ENCODE measurements at places on chromosomes 4 and X. TPM values are rescaled to one million over a fixed set of nuclear protein-coding genes. Genes with fewer than 3 reads are reported as not detected.

The FAM9C gene
- polyA plus RNA-seq = not detected

The APOO gene
- polyA plus RNA-seq = 23.6 TPM

DNA sequence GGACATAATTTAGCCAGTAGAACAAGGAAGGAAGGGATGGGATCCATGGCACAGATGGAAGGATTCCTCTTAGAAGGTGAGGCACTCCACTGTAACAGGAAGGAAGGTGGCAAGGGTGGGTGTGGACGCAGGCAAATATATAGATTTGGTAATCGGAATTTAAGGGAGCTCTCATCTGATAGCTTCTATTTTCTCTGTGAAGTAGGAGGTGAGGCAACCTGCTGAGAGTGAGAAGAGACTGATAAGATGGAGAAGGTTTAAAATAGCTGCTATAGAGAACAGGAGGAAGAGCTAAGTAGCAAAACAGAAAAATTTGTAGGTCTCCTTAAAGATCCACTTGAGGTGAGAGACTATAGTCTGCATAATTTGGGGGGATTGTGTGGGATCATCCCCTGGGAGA, 61.8 kb upstream of the BRS3 start:
- no peak for DNase-seq

DNA sequence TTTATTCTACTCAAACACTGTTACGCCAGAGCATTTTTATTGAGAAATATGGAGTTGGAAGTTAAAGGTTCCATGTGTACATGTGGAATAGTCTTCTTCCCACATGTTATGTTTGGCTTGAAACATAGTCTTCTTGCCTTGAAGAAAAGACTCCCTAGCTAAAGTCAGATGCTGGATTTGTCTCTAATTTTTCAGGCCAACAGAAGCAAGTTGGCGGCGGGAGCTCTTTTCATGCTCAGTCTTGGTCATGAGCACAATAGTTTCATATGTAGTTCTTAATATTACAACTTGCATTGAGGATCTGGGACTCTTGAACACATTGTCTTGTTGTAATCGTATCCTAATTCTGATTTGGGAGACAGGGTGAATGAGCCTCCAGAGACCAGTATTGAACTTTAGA, 19.4 kb downstream of the SEPTIN11 start:
- no peak for DNase-seq

- DNase-seq = peak; percentile 97
Observed at GRCh38 chr4:1177274-1178141, 5.1 kb upstream of the SPON2 start.

GRCh38 chr4:142846729-142847596, 862 bp upstream of the INPP4B start:
- no peak for DNase-seq

GRCh38 chrX:103276581-103277002, at the start of gene TCEAL5:
Gene TCEAL5 (minus strand): TSS chrX:103276750. CDS start chrX:103274563, 2,187 bp downstream.
- no peak for DNase-seq

- DNase-seq = no peak
Observed at GRCh38 chrX:36436361-36436760, 516.8 kb downstream of the CFAP47 start.

The ABLIM2 gene
- polyA plus RNA-seq = 0.43 TPM

The MAGEA11 gene
- not detected for polyA plus RNA-seq

The DSPP gene
- polyA plus RNA-seq = not detected

DNA sequence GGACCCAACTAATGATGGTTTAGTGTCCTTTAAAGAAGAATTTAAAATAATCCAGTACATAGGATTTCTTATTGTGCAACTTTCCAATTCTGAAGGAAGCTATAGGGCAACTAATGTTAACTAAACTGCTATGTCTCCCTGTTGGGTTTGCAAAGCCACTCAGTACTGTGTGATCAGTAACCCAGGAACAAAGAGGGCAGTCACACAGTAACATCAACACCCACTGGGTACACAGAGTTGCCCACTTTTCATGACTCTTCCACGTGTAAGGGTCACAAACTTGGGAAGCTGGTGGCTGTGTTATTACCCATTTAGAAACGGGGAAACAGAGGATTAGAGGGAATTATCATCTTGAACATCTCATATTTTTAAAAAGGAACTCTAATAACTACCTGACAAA, 555.0 kb upstream of the DIPK2B start:
- DNase-seq = no peak

- DNase-seq = no peak
Observed at GRCh38 chr4:3407930-3408792, 33.6 kb upstream of the HGFAC start.

- no peak for DNase-seq
Observed at GRCh38 chrX:100593581-100593980, 8.8 kb downstream of the TNMD start.

The CXCL5 gene
- 0.76 TPM for polyA plus RNA-seq

DNA sequence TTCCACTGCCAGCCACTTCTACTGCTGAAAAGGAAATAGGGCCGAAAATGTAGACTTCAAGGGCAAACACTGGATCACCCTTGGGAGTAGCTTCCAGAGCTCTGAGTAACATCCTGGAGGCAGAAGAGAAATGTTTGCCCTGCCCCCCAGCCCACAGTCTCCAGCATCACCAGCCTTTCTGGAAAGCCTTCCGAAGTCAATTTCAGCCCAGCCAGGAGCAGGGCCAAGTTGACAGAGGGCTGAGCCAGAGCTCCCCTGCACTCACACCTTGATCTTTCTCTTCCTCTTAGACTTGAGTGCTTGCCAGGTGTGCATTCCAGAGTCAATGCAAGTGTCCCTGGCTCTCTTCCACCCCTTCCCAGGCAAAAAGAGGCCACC, 35.2 kb downstream of the SLC25A5 start:
- DNase-seq = no peak

The HTR2C gene
- not detected for polyA plus RNA-seq

DNA sequence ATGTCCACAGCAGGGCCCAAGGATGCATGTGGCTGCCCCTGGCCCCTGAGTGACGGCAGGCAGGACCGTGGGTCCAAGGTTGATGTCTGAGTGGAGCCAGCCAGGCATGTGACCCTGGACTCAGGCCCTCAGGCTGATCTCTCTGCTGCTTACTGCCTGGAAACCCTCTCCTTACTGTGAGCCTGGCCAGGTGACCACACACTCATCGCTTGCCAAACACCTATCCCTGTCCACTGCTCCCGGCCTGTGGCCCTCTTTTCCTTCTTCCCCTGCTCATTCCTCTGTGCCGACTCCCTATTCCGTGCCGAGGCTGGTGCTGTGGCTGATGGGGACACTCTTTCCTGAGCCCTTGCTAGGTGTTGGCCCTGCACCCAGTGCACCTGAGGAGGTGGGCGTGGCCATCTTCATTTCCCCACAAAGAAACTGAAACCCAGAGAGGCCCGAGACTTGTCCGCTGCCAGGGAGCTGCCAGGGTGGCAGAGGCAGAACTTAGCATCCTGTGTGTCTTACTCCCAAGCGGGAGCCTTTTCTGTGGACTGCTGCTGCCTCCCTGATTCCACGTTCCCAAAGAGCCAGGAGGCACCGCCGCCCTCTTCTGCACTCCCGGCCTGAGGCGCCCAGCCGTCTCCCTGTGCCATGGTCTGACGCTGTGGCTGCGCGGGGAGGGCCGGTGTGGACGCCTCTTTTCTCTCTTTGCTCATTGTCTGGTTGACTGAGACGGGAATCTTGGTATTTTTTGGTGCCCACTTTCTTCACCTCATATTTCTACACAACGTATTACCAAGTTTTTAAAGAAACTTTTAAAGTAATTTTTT, 11.2 kb upstream of the RNF4 start:
- no peak for DNase-seq

The KCNIP4 gene
- not detected for polyA plus RNA-seq

DNA sequence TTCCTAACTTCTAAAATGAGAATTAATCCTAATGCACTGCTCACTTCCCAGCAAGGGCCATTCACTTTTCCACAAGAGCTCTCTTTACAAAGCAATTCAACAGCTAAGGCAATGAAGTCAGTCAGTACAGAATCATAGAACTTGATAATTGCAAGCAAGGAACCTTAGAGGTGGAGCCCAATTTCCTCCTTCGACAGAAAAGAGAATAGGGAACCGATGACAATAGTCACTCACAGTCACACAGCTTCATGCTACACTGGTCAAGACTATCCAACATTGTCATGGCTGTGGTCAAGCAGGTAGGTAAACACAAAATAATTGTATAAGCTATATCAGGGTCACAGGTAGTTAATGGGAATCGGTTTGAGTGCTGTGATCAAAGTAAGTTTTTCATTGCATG, 90.0 kb downstream of the ELOVL6 start:
- no peak for DNase-seq

GRCh38 chr4:2925931-2926860, 37.0 kb downstream of the NOP14 start:
- DNase-seq = no peak

GRCh38 chr4:184958127-184958922, 60.0 kb upstream of the HELT start:
- DNase-seq = no peak

DNA sequence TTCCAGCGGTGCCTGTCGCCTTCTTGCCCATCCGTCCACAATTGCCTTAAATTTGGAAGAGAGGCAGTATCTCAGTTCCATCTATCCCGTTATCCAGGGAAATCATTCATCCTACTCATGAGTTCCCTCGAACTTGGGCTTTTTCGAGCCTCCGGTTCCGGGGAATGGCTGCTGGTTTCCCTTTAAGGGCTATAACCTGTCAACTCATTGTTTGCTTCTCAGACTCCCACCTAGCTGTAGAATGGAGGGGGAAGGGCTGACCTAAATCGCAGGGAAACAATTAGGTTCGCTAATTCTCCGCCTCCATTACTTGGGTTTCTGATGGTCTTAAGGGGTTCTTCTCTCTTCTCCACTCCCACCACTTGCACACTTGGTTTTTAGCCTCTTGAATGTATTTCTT, 1.2 kb downstream of the UCHL1 start:
- DNase-seq = no peak

The MAGEB1 gene
- polyA plus RNA-seq = not detected

The FHIP1A gene
- not detected for polyA plus RNA-seq

DNA sequence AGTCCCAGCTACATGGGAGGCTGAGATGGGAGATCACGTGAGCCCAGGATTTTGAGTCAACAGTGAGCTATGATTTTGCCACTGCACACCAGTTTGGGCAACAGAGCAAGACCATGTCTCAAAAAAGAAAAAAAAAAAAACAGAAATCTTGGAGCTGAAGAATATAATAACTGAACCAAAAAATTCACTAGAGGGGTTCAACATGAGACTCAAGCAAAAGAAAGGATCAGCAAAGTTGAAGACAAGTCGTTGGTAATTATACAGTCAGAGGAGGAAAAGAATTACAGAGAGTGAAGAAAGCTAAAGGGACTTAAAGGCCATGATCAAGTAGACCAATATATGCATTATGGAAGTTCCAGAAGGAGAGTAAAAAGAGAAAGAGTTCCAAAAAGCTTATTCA, 26.9 kb downstream of the SHROOM4 start:
- no peak for DNase-seq

The BGN gene
- polyA plus RNA-seq = not detected

DNA sequence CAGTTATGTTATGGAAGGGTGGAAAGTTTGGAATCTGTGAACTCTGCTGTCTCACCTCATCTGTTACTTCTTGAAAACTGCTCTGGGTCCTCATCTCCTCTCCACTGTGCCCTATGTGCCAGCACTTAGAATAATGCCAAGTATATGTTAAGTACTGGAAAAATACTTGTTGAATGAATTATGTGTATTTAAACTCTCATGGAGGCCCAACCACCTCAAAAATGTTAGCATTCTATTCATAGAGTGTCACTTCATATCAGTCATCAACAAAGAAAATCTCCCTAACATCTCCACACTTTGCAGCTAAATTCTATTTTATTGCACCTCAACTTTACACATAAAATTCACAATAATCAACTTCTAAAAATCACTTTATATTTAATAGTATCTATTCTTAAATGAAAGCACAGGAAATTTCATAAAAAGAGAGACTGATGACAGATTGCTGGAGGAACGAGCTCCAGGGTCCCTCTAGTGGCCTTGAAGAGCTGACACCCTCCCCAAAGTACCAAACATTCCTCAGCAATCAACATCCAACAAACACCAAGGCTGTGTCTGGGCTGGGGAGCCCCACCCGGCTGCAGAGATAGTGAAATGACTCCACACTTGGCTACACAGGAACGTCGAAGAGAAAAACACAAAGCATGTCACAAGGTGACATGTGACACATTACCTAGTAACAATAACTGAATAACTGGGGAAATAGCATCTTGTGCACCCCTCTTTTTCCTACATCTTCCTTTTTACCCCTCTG, 45.8 kb downstream of the SLC39A8 start:
- DNase-seq = peak; percentile 3

- no peak for DNase-seq
Observed at GRCh38 chr4:102732678-102733077, 28.1 kb downstream of the MANBA start.

The RASSF6 gene
- not detected for polyA plus RNA-seq

GRCh38 chr4:82865592-82865991, 25.4 kb downstream of the SEC31A start:
- no peak for DNase-seq

DNA sequence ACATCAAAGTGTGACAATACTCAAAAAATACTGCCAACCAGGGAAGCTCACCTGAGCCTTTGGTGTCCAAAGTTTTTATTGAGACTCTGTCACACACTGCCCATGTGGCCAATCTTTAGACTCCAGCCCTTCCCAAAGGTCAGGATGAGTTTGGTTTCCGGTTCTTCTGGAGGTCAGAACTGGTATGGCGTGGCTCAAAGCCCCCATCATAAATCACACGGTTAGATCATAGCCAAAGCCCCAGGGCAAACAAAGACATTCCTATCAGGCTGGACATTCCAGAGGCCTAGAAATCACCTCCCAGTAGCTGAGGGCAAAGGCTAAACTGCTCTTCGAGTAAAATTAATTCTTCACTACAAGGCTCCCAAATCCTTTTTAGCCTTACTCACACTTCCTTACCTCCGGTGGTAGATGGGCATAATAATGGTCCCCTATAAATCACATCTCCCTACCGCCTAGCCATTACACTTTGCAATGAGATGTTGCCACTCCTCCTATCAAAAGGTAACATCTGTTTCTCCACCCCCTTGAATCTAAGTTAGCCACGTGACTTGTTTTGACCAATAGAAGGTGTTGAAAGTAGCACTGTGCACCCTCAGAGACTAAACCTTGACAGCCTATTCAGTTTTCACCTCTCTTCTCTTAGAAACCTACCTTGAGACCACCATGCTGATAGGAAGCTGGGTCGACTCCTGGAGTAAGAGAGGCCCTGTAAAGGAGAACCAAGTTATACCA, 137.8 kb upstream of the DUSP21 start:
- DNase-seq = no peak

DNA sequence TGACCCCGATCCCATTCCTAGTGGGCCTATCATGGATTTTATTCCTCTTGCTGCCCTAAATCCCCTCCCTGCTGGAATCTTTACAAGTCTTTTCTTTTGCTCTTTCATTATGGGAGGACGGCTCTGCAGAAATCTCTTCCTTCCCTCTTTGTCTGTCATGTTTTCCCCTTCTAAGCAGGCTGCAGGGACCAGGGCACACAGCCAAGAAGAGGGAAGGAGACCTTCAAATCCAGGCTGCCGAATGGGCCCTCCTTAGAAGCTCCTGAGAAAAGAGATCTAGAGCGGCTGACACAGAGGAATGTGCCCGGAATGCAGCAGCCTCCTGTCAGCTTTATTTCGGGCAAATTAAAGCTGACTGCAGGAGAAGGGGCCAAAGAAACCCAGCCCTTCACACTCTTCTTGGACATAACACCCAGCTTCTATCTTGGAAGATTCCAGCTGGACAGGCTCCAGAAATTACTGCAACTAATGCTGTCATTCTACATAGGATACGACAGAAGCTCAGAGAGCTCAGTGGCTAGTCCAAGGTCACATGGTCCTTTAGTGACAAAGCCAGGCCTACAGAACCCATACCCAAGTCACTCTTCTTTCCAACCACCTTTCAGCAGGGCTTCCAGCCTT, 187.8 kb upstream of the NHS start:
- no peak for DNase-seq

The RNF175 gene
- not detected for polyA plus RNA-seq
